ENCODE measurements at places on chromosomes 12 and 14.

DNA sequence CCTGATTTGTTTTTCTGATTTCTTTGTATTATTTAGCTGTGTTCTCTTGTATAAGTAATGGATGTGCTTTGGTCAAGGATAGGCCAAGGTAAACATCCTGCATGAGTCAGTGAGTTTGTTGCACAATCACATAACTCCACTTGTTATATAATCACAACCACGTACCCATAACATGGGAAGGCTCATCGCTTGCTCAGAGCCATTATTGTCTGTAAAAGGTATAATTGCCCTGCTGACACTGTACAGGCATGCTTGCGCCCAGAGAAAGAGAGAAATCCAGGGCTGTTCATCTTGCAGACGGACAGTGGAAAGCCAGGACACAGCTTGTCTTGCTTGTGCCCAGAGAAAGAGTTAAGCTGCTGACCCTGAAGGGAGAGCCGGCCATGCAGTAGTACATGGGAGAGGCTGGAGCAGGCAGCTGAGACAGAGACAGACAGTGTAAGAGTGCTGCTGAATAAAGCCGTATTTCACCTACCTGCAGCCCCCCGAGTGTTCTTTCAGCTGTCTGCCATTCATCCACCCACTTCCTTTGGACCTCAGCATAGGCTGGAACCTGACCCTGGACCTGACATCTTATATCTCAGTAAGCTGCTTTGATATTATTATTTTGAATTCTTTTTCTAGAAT is 174.7 kb upstream of the DAAM1 start:
- DNase-seq = no peak

- DNase-seq = no peak
These were observed 157.4 kb downstream of the LRRK2 start for GRCh38 chr12:40382217-40382616.

DNA sequence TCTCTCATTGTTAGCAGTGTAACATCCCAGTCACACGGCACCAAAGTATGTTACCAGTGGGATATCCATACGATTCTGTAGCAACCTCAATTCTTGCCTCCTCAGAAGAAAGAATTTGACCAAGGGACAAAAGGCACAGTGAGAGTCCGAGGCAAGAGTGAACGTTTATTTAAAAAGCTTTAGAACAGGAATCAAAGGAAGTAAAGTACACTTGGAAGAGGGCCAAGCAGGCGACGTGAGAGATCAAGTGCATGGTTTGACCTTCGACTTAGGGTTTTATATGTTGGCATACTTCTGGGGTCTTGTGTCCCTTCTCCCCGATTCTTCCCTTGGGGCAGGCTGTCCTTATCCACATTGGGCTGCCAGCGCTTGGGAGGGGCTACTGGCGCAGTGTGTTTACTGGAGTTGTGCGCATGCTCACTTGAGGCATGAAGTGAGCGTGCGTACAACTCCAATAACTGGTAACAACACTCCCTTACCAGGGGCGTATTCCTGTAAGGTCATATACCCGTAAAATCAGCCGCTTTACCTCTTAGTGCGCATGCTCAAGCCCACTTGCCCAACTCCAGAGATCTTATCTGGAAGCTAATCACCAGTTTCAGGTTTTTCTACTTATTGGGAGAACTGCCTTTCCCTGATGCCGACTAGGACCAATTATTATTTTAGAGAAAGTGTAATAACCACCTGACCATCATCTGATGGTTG is 71.7 kb downstream of the FAR2 start:
- no peak for DNase-seq

DNA sequence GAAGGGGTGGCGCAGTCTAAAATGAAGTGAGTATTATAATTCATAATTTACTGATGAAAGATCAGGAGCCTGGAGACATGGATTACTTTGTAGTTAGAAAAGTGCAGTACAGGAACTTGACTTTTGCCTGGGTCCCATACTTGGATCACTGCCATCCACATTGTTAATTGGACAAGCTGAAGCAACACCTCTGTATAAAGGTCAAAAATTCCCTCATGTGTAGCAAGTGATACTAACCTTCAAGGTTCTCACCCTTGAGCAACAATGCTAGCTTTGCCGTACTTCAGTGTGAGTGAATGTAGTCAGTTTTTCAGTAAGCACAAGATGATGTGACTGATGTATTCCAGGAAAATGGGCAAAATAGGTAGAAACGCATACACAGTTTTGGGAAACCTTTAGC is 44.6 kb upstream of the PLBD1 start:
- no peak for DNase-seq

DNA sequence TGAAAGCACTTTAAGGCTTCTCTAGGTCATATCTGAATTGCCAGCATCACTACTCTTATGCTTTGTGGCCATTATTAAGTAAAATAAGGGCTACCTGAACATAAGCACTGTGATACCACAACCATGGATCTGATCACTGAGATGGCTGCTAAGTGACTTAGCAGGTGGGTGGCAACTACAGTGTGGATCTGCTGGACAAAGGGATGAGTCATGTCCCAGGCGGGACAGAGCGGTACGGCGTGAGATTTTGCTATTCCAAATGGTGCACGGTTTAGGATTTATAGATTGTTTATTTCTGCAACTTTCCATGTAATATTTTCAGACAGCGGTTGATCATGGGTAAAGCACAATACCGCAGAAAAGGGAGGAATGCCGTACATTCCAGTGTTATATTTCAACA is 39.4 kb downstream of the MLXIP start:
- DNase-seq = no peak

- DNase-seq = no peak
These were observed 222.3 kb upstream of the NOVA1 start for GRCh38 chr14:26820138-26820537.

DNA sequence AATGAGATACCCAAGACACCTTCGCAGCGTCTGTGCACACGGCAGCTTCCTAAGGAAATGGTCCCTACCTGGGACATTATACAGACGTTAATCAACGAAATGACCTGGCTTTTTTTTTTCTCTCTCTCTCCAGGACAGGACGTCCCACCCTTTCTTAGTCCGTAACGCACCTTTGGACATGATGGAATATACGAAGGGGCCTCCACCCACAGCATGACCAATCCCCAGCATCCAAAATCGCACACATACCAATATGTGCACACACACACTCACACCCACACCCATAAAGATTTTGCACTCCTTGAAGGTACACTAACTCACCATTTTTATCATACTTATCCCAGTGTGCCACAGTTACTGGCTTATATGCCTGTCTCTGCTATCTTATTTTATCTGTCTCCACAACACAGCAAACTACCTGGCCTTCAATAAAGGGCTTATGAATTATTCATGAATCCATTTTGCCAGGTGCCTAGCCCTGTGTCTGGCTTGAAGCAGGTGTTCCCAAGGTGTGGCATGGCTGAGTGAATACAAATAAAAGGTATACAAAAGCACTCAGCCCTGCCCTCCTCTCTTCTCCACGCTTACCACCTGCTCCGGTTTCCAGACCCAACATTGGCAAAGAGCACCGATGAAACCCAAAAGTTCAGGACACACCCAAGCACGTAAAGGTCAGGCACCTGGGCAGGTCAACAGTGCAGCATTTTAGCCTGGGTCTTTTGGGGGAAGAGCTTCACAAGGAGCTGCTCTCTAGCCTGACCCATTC is 2.2 kb downstream of the SCNN1A start:
- DNase-seq = no peak

- DNase-seq = no peak
These were observed 27.8 kb downstream of the CLIP1 start for GRCh38 chr12:122394626-122395194.

DNA sequence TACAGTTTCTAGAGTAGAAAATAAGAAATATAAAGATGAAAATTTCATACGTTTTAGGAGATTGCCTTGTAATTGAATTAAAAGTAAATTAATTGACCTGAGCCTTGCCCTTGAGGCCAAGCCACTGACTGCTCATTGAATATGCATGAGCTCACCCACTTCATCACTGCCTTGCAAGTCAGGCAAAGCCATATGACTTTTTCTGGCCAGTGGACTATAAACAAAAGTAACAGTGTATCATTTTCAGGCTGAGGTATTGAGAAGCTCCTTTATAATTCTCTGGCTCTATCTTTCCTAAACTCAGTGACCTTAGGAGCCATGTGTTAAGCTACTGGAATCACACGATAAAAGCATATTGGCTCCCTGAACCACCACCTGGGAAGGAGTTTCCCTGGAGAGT is 369.3 kb downstream of the NUAK1 start:
- no peak for DNase-seq

DNA sequence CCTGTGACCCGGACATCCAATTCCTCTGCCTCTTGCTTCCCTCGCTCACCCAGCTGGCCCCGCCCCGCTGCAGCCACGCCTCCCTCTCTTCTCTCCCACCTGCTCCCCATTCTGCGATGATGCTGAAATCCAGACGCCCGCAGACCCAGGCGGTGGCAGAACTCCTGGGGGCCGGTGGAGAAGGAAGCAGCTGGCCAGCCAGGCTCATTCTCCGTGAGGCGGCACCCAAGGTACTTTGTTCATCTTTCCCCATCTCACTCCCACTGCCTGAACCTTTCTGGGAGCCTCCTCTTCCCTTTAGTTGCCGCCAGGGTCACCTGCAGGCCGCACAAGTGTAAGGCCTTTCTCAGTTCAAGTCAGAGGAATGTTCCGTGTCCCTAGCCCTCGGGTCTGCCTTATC is 35.7 kb downstream of the FOXN4 start:
- DNase-seq = no peak

DNA sequence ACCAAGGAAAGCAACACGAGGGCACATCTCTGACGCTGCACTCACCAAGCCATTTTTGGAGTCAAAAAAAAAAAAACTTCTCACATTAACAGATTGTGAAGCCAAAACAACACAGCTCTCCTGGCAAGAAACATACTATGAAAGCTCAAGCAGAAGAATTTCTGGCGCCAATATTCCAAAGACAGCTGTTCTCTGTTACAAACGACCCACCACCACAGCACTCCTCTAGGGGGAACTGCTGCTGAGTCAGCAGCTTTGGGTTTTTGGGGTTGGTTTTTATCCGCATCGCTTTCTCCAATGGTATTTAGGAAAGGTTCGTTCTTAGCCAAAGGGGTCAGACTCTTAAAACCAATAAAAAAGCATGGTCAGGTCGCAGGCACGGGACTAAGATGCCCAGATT is 379.4 kb downstream of the RPS29 start:
- no peak for DNase-seq

- no peak for DNase-seq
These were observed 242.9 kb downstream of the CHST11 start for GRCh38 chr12:104699489-104700190.

DNA sequence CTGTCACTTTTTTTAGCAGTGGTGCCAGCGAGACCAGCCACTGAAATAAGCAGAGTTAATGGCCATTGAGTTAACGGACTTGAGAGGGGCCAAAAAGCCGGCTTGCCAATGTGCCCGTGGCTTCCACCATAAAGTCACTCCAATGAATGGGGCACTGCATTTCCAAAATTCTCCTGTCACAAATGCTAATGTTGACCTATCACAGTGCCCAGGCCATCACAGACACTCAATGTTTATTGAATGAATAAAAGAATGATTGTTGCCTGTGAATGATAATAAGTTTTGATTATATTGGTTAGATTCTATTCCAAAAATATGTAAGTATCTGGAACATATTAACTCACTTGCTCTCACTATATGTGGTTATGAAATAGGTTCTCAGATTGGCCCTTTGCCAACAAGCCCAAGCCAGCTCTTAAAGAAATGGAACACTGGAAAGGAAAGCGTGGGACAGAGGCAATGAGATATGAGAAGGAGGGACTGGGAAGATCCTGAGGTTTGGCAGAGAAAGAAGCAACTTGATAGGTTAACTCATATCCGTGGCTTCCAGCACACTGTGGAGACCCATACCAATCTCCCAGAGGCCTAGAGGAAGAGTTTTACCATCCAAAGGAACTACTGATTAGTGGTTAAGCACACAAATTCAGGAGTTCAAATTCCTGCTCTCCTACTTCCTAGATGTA is 108.7 kb downstream of the BTG1 start:
- no peak for DNase-seq

DNA sequence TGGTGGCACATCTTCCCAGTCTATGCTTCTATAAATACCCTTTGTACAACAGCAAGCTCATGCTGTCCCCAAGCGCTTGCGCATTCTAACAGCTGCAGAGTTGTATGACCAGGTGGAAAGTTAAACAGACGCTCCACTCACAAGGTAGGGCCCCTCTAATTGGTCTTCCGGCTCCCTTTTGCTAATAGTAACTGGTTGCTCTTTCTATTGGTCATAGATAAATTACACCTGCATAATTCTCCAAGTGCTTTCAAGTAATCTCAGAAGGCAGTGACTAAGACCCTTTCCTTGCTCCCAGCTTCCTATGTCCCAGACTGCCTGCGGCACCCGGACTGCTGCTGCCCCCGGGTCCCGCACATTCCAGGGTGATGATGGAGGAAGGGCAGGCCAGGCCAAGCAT is 6.1 kb upstream of the TSPAN9 start:
- no peak for DNase-seq

- no peak for DNase-seq
These were observed 68.2 kb upstream of the E2F7 start for GRCh38 chr12:77133566-77133965.

GRCh38 chr14:94330857-94331256 is 7.7 kb upstream of the SERPINA6 start:
- DNase-seq = no peak

DNA sequence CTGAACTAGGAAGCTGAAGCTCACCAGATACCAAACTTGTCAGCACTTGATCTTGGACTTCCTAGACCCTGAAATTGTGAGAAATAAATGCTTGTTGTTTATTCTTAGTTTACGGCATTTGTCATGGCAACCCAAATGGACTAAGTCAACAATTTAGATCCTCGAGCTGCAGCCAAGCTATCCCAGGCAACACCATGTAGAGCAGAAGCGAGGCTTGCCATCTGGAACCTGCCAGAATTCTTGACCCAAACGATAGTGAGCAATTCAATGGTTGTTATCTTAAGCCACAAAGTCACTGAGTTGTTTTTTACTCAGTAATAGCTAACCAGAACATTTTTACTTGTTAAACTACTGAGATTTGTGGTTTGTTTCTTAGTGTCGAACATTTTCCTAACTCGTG is 458.5 kb upstream of the FLRT2 start:
- DNase-seq = no peak

GRCh38 chr12:65603438-65604351 is 220.6 kb upstream of the HMGA2 start:
- no peak for DNase-seq

DNA sequence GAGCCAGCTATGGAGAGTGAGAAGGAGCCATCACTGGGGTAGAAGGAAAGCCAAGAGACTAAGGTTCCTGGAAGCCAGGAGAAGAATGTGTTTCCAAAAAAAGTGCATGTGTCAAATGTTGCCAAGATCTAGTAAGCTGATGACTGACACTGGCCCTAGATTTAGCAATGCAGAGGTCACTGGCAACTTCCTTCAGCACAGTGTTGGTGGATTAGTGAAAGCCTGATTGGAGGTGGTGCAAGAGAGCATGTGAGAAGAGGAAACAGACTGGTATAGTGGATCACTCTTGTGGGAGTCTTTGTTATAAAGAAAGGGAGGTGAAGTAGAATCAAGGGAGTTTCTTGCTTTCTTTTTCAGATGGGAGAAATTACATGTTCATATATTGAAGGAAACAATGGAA is 34.1 kb upstream of the CHGA start:
- no peak for DNase-seq

- no peak for DNase-seq
These were observed 11.2 kb downstream of the FAR2 start for GRCh38 chr12:29160230-29160629.

GRCh38 chr12:71551529-71551928 is 111.9 kb downstream of the LGR5 start:
- DNase-seq = no peak

GRCh38 chr12:21911832-21912231 is 29.4 kb downstream of the ABCC9 start:
- DNase-seq = no peak
